Substantia nigra (tissue), 51 donors: ENCODE measurements at places on chromosomes 7 and 10.

- DNase-seq = no peak
Measured at GRCh38 chr7:101990811-101991418, 173.5 kb downstream of the CUX1 start.

DNA sequence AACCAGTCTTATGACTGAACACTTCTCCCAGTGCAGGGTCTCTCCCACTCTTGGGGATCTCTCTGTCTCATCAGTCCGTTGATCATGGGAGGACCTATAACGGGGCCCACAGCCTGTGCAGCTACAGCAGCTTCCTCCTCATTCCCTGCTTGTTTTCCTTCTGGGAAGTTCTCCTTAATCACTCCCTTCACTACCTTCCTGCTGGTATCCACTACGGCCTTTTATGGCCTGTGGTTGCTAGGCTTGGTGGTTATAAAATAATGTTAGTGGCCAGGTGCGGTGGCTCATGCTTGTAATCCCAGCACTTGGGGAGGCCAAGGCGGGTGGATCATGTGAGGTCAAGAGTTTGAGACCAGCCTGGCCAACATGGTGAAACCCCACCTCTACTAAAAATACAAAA, 3.5 kb upstream of the ZNF282 start:
- DNase-seq = no peak

DNA sequence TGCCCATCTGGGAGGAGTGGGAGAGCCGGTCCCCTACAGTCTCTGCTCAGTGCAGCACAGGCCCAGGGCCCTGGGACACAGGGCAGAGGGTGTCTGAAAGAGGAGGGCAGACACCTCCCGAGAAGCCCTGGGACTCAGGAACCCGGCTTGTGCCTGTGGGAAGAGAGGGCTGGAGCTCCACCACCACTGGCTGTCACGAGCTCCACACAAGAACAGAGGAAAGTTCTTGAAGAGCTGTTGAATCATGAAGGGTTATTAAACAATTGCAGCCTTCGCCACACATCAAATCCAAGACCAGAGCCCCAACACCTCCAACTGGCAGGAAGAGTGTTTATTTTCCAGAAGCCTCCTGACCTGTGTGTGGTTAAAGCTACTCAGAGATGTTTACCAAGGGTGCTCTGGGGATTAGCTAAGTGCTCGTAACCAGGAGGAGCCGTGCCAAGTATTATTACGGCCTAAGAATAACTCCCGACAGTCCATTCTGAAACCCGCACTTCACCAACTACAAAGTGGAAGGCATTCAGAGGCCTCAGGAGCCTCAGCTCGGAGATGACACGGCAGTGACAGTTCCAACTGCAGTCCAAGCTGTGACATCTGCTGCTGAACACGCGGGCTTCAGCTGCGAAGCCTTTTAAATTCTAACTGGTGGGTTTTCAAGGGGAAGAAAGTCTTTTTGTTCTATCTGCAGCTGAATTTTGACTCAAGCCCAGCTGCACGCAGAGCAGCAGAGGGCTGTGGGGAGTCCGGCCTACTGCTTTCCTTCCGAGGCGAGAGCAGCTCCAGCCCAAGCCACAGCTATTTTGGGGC, 75.1 kb downstream of the MAD1L1 start:
- peak; percentile 35 for DNase-seq

- no peak for DNase-seq
Measured at GRCh38 chr7:31679574-31680305, 7.3 kb upstream of the PPP1R17 start.

DNA sequence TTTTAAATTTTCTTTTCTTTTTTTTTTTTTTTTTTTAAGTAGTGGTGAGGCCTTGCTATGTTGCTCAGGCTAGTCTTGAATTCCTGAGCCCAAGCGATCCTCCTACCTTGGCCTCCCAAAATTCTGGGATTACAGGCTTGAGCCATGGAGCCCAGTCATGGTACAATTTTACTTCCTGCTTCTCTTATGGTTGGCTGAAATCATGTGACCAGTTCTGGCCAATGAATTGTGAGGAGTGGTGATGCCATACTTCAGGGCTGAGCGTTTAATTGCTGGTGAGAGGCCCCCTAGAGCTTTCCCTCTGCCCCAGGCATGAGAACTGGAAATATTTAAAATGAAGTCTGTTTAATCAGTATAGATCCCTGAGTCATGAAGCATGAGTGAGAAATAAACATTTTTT, 22.2 kb upstream of the BAIAP2L1 start:
- DNase-seq = no peak

- DNase-seq = no peak
Measured at GRCh38 chr7:47267346-47267745, 314.6 kb downstream of the TNS3 start.

DNA sequence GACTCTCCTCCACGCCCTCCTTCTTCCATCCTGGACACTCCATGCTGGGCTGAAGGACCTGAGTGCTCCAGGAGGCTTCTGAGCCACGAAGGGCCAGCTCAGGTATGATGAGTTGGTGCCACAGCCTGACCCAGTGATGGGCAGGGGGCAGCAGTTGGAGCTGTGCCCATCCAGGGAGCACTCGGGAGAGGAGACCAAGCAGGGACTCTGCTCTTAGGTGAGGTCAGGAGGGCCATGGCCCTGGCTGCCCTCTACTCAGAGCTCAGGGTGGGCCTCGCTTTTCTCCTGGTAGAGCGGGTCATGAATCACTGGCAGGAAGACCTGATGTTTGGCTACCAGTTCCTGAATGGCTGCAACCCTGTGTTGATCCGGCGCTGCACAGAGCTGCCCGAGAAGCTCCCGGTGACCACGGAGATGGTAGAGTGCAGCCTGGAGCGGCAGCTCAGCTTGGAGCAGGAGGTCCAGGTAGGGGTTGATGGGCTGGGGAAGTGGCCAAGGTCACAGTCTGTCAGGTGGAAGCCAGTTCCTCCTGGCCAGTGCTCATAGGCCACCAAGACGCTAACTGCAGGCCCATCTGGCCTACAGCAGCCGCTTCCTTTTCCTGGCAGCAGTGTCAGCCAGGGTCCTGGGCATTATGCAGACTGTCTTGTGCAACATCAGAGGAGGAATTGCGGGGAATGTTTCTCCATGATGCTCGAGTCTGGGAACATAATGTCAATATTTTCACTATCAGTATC, 50.8 kb downstream of the ALOX5 start:
- DNase-seq = peak; percentile 29

GRCh38 chr7:120547605-120548004, 274.6 kb downstream of the KCND2 start:
- no peak for DNase-seq

GRCh38 chr7:91351374-91351773, 87.1 kb downstream of the FZD1 start:
- DNase-seq = no peak

DNA sequence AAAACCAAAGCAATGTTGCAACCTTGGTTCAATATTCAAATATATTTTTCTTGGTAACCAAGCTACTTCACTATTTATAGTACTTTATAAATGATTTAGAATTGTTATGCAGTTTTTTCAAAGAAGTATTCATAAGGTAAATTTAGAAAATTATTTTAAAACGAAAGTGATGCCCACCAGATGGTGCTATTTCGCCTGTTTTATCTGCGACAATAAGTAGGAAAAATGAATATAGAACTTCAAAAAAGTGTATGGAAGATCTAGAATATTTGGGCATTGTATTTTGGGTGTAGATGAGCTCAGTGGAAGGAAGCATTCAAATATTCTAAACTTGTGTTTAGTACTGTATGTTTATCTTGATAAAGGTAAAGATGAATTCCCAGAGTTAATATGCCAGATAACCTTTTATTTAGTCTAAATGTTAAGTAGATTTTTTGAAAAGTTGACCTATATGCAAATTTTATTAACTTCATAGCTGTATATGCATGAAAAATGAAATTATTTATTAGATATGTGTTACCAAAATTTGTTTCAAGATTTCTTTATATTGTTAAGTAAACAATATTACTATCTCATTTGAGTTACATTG, 93.2 kb downstream of the ADK start:
- no peak for DNase-seq

DNA sequence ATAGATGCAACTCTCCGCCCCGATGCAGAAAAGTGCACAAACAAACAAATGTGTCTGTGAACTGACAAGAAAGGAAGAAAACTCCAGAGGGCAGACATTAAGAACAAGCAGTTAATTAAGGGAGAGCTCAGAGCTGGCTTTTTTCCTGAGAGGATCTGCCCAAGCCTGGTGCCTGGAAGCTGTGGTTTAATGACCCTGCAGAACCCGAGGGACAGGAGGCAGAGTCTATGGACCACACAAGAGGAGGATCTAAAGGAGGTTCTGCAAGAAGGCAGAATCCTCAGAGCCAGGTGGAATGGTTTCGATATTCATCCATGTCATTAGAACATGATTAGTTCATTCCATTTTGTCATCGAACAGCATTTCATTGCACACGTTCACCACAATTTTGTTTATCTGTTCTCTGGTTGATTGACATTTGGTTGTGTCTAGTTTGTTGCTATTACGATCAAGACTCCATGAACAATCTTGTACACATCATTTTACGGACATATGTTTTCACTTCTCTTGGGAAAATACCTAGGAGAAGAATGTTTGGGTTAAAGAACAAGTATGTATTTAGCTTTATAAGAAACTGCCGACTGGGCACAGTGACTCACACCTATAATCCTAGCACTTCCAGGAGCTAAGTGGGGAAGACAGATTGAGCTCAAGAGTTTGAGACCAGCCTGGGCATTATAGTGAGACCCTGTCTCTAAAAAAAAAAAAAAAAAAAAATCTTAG, 560.2 kb downstream of the CALN1 start:
- no peak for DNase-seq

- no peak for DNase-seq
Measured at GRCh38 chr10:112124866-112125265, 58.7 kb downstream of the GPAM start.
